ENCODE measurements at places on chromosomes 12 and 14.

- no peak for DNase-seq
Measured at GRCh38 chr14:60353420-60353819, 104.4 kb downstream of the PPM1A start.

GRCh38 chr12:76030341-76031080, 1.1 kb downstream of the PHLDA1 start:
- peak; percentile 35 for DNase-seq

GRCh38 chr14:102965971-102966655, 43.6 kb downstream of the AMN start:
- DNase-seq, result no peak

- no peak for DNase-seq
Measured at GRCh38 chr14:88049266-88049665, 44.3 kb downstream of the GPR65 start.

- no peak for DNase-seq
Measured at GRCh38 chr12:54259194-54260011, 20.5 kb downstream of the CBX5 start.

DNA sequence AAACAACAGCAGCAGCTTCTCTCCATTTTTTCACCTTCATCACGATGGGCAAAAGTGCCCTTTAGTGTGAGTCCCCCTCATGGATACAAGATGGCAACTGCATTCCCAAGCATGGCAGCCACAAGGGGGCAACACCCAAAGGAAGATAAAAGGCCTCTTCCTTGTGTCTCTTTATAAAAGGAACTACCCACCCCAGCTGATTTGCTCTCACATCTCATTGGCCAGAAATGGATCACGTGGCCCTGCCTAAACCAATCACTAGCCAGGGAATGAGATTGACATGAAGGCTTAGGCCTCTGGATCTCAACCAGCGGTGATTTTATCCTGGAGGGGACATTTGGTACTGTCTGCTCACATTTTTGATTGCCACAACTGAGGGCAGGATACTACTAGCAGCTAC, 21.9 kb upstream of the IFT81 start:
- DNase-seq, result no peak

DNA sequence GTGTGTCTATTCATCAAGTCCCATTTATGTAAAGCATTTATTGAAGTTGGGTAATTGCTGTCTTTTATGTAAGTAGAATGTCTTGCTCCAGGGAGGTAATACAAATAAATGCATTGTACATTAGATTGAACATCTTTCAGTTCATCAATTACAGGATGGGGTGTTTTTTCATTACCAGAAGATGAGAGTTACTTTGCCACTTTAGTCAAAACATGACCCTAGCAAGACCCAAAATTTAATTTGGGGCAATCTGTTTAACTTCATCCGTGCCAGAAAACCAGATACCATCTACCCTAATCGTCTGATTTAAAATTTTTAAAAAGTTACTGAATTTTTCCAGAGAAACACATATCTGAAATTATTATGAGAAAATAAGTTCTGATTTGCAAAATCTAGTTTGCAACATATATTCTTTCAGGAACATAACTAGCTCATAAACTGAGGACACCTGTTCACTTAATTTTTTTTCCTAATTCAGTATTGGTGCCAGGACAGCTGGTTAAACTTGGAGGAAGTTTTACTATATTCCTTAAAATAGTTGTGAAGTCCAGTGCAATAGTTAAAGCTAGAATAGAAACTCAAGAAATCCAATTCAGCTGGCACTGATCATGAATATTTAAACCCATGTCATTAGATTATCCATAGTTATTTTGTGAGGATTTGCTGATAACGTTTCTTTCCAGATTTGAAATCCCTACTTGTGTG, 114.5 kb downstream of the SRGAP1 start:
- DNase-seq, result no peak

GRCh38 chr12:76548222-76548837, 11.2 kb downstream of the OSBPL8 start:
- no peak for DNase-seq

DNA sequence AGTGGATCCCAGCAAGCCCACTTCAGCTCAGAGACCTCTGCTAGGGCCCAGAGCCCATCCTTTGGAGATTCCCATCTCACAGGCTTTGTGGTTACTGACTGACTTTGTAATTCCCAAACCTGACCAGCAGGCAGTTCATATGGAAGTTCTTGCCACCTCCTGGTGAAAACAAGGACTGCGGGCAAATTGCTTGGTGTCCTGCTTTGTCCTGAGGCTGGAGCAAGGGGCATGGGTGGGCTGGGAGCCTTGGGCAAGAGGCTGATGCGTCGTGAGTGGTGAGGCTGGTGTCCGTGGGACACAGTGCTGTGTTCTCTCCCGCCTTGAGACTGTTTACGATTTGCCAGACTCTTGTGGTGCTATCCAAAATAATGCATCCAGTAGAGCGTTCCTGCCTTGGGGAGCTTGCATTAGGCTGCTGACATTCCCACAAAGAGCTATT, 91.0 kb downstream of the LRRC74A start:
- DNase-seq, result no peak

- no peak for DNase-seq
Measured at GRCh38 chr12:30979371-30980259, 53.1 kb downstream of the TSPAN11 start.

GRCh38 chr12:2961705-2962104, 2.5 kb downstream of the TEAD4 start:
- no peak for DNase-seq

GRCh38 chr12:3631759-3632158, 121.2 kb downstream of the CRACR2A start:
- no peak for DNase-seq

DNA sequence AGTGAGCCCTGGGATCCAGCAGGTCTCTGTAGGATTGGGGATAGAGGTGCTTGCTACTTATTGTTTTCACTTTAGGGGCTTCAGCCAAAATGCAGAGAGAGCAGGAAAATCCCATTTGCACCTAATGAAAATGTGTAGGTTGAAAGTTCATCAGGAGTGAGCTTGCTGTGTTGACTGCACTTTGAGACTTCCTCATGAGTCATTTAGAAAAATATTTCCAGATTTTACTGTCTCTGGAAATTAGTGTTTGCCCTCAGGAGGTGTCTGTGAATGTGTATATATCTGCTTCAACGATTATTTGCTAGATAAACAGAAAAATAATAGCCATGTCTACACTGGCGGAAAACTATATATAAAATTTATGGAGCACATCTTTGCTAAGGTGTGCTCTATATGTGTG, 159.3 kb downstream of the CAND1 start:
- DNase-seq, result no peak

DNA sequence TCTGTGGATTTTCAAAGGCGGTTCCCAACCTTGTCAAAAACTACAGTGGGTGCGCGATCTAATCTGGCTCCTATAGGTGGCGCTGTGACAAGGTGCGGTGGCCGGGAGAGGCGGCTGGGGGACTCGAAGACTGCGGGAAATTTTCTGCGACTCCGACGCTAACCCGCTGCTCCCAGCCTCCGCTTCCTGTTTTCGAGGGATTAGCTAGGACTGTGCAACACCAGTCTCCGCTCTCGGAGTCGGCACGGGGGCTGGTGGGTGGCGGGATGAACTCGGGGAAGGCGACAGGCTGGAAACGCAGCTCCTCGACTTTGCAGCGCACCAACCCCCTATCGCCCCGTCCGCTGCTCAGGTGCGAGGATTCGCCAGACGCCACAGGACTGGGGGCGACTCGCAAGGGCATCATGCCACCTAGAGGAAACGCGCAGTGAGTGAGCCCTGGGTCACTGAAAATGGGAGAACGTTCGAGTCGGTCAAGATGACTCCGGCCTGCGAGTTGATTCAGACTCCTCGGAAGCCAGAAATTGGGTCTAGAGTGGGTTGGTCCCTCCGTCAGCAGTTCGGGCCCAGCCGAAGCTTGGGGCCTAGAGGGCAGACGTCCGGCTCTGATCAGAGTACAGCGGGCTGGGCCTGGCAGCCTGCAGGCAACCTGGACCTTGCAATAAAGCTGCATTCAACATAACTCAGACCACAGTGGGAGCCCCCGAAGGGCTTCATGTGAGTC, 5.5 kb upstream of the PAX9 start:
- no peak for DNase-seq

DNA sequence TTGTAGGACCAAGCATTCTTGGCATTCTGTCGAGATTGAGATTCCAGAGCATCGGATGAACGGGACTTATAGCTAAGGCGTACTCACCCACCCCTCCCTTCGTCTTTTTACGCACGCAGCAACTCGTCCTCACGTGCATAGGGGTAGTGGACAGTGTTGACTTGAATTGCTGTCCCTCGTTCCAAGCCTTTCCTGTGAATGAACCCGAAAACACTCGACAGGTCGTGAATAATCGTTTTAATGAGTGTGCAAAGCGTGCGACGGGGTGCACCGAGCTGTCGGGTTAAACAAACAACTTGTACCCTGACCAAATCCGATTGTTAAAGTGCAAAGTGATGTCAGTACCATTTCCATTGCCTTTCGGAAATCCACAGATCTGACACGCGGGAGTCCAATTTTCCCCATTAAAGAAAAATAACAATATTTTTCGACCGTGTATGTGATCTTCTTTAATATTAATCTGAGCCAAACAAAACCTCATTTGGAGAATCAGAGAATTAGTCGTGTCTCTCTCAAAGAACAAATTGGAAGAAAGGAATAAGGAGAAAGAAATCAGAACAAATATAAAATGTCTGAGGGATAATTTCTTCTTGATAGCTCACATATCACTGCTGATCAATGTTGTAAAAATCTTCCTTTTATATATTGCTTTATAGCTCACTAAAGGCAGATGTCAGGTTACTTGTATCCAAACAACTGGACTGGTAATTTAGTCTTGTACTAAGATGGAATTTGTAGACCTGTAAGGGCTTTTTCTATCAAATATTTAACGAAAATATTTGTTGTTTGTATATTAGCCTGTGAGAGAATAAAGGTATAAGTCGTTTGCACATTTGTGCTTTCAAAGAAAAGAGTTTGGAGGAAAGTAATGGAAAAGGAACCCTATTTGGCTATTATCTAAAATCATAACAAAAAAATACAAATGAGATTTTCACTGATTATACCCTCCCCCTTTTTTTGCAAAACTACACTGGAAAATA, 11.8 kb downstream of the FOXG1 start:
- DNase-seq, result no peak

GRCh38 chr14:83529531-83529930, 1995.9 kb upstream of the SEL1L start:
- DNase-seq, result no peak

- DNase-seq, result no peak
Measured at GRCh38 chr14:91113829-91114078, at the start of gene DGLUCY. DGLUCY (plus strand) TSS chr14:91114073; CDS start chr14:91160295, 46,222 bp downstream.

GRCh38 chr12:57430112-57430930, 522 bp downstream of the R3HDM2 start:
- DNase-seq, result peak; percentile 22

- peak; percentile 68 for DNase-seq
Measured at GRCh38 chr12:53299454-53300180, at the start of gene MYG1. MYG1 (plus strand) TSS chr12:53299695; CDS start chr12:53299738, 43 bp downstream.

- DNase-seq, result no peak
Measured at GRCh38 chr12:78865516-78865915, 942 bp downstream of the SYT1 start.

DNA sequence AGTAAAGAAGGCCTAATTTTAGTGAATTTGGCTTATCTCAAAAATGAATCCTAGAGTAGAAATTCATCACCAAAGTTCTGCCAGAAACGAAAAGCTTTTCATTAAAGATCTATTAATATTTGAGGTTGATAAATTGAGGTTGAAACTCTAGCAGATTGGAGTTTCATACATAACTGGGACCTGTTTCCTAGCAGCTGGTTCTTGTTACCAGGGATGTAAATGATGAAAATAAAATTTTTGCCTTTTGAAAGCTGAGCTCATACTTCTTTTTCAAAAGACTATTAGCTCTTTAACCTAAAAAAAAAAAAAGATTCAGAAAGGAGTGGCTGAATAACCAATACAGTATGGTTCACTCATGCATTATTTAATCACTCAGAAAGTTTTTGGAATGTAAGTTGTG, 98.3 kb downstream of the PTGER2 start:
- DNase-seq, result no peak

DNA sequence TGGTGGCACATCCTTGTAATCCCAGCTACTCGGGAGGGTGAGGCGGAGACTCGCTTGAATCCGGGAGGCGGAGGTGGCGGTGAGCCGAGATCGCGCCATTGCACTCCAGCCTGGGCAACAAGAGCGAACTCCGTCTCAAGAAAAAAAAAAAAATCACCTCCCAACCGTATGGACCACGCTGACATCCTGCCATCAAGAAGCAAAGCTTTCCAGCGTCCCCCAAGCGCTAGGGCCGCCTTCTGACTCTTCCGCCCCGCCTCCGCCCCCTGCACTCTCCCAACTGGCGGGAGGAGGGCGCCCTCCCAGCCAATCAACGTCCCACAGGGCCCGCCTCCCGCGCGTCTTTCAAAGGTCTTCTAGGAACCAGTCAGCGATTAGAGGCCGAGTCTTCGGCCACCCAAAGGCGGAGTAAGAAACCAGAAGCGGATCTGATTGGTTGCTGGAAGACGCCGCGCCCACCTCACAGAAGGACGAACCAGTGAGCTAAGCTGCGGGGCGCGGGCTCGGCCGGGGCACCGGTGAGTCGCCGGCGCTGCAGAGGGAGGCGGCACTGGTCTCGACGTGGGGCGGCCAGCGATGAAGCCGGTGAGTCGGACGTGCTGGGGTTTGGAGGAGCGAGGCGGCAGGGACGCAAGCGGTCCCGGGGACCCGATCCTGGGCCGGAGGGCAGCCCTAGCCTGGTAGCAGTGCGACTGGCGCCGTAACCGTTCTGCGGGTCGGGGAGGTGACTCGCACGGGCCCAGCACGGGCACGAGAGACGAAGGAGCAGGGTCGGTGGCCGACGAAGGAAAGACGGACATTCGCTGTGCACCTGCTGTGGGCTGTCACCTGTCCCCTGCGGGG, at the start of gene CDKN3:
CDKN3 (plus strand) TSS at position 515 of the 843 bp plus-strand sequence; CDS start at position 577, 62 bp downstream.
- peak; percentile 95 for DNase-seq

DNA sequence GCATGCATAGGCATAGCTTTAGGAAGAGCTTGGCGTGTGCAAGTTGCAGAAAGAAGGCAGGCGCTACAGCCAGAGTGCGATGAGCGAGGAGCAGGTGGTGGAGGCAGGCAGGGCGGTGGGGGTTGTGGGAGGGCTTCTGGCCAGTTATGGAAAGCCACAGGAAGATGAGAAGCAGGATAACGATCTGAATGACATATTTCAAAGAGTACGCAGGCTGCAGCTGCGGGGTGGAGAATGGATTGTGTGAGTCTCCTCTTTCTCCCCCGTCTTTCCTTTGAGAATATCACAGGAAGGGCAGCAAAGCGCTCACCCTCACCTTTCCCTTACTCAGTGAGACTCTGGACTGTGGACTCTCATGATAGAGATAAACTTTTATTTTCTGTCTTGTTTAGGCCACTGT, 48.7 kb upstream of the PLXNC1 start:
- no peak for DNase-seq

DNA sequence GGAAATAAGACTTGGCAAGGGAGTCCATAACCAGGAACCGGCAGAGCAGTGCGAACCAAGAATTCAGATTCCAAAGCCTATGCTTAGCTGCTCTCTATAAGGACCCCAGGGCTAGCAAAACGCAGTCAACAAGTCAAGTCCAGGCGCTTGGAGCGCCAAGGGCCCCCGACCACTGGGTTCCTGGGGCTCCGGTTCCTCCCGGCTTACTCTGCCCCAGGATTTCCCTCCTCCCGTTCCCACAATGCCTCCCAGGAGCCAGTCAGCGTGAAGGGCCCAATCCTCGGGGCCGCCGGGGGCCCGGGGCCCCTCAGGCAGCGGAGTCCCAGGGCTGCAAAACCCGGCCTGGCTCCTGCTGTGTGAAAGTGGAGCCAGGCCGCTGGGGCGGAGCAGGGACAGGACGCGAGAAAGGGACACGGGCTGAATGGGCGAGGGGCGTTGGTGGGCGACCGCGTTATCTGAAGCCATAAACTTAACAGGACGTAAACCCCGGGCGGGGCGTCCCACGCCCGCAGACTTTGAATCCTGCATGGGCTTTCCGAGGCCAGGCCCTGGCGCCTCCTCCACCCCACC, 1.5 kb downstream of the KRT8 start:
- DNase-seq, result peak; percentile 17

- no peak for DNase-seq
Measured at GRCh38 chr14:42806909-42807315, 1200.2 kb downstream of the LRFN5 start.
